ENCODE measurements at places on chromosomes 16 and 17. TPM values are rescaled to one million over a fixed set of nuclear protein-coding genes. Genes with fewer than 3 reads are reported as not detected.

CEP112 gene
- 3.1 TPM for total RNA-seq

TEKT1 gene
- not detected for total RNA-seq

ZACN gene
- not detected for total RNA-seq

MYLK3 gene
- 0.08 TPM for total RNA-seq

PRCD gene
- 0.15 TPM for total RNA-seq

Data from left lobe of liver (tissue), 2 donors.